ENCODE measurements at places on chromosomes 7 and 10. TPM values are rescaled to one million over a fixed set of nuclear protein-coding genes. Genes with fewer than 3 reads are reported as not detected.

GRCh38 chr10:43235070-43235900 lies 31.6 kb downstream of the RASGEF1A start:
- DNase-seq, result peak; percentile 48

The SPDYE16 gene
- 0.90 TPM for total RNA-seq

The FEZF1 gene
- total RNA-seq, result not detected

The CLRN3 gene
- not detected for total RNA-seq
